ENCODE measurements at places on chromosomes 1 and 21. TPM values are rescaled to one million over a fixed set of nuclear protein-coding genes. Genes with fewer than 3 reads are reported as not detected.

GRCh38 chr1:246081138-246081702 is 425.9 kb downstream of the SMYD3 start:
- H3K4me1 ChIP-seq: no peaks in the 10 kb centered on the region
- H3K36me3 ChIP-seq: peaks cover 11% of the 10 kb centered on the region
- H3K4me3 ChIP-seq: no peak overlapping the region
- no peak overlapping the region for H3K27ac ChIP-seq

DNA sequence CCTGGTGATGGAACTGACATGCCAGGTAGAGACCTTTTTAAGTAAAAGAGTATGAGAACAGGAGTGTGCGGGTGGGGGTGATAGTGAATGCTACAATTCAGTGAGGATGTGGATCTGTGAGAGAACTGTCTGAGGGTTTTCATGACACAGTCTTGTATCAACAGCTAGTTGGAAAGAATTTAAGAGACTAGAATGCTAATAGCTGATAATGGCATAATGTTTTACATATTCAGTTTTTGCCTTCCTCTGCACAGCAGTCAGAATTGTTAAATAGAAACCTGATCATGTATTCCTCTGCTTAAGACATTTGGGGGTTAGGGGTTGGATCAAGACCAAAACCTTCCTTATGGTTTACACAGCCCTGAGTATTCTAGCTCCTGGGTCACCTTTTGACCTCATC is 152.8 kb upstream of the ZRANB2 start:
- no peak overlapping the region for H3K4me3 ChIP-seq
- DNase-seq: no peak
- no peaks in the 10 kb centered on the region for H3K27me3 ChIP-seq
- no peaks in the 10 kb centered on the region for H3K4me1 ChIP-seq
- no peaks in the 10 kb centered on the region for H3K36me3 ChIP-seq

GRCh38 chr1:103129255-103129654 is 20.9 kb upstream of the COL11A1 start:
- no peaks in the 10 kb centered on the region for H3K36me3 ChIP-seq
- H3K27me3 ChIP-seq: no peaks in the 10 kb centered on the region
- H3K27ac ChIP-seq: no peak overlapping the region
- H3K4me3 ChIP-seq: no peak overlapping the region
- no peak for DNase-seq

The C1orf87 gene
- not detected for total RNA-seq

The GCSAML gene
- total RNA-seq: not detected

The THEM5 gene
- total RNA-seq: not detected

The FOXO6 gene
- 0.09 TPM for total RNA-seq

The ISG15 gene
- total RNA-seq: 30.5 TPM
